Right kidney (tissue), 9 donors: ENCODE measurements at places on chromosomes 2 and 18.

- DNase-seq, result no peak
Observed at GRCh38 chr2:44705876-44706480, 235.5 kb upstream of the SIX3 start.

DNA sequence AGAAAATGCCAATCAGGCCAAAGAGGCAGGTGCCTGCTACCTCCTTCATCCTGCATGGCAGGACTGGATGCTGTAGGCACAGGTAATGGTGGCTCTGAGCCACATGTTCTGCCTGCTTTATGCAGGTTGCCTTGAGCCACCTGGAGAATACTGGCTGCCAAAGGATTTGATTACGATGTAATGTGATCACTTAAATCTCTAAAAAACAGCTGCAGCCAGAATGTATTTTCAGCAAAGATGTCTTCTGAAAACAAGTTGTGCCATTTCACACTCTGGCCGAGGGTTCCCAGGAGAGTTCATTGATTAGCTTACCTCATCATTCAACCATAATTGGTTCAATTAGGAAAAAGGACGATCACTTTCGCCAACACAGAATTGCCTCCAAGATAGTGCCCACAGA, 17.9 kb upstream of the MSGN1 start:
- no peak for DNase-seq

DNA sequence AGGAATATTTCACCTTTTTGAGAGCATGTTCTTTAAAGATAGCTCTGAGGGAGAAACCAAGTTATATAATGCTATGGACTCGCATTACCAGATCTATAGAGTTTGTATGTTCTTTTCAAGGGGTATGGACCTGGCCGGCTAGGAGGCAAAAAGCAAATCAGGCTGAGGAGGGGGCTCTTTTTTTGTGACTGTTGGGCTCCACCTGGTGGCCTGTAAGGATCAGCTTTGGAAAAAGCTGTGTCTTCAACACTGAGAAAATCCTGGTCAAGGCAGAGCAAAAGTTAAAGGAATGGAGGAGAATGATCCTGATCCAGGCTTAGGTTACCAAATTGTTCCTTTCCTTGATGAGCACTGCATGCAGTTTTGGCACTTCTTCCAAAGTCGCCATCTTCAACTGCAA, 180.5 kb downstream of the DIS3L2 start:
- peak; percentile 16 for DNase-seq

GRCh38 chr2:65367524-65367923, 64.9 kb downstream of the SPRED2 start:
- DNase-seq, result no peak

DNA sequence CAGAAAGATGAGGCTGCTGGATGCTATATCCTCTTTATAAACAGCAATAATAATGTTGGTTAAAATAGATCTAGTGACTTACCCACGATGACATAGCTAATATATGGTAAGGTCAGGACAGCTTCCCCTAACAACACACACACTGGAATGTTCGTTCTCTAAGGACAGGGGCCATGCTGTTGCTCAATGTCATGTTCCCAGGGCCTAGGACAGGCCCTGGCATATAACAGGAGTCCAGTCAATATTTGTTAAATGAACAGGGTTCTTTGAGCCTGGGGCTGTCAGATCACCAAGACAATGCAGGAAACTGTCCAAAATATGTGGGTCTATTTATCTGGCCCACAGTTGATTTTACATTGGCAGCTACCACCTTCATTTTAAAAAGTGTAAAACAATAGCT, 207.1 kb upstream of the MEX3C start:
- no peak for DNase-seq

DNA sequence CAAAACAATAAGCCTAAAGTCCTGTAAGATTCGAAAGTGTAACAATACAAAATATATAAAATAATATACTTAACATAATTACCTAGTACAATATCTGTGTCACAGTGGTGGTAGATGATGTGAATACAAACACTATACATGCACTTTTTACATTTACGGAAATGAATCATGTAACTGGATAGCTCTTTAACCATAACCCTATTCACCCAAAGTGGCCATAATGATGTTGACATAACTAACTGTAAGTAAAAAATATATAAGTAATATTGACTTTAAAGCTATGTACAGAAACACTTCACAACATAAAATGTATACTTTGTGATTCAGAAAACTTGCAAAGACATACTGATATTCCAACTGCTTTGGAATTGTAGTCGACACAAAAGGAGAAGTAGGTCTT, 616.9 kb upstream of the SLC8A1 start:
- DNase-seq, result no peak
